ENCODE measurements at places on chromosomes 16 and 17.

- no peak for DNase-seq
Observed at GRCh38 chr16:86029131-86029741, 130.3 kb downstream of the IRF8 start.

GRCh38 chr17:10673312-10673711, 16.2 kb upstream of the MYH3 start:
- no peak for DNase-seq

GRCh38 chr16:75244225-75244809, 7.1 kb downstream of the BCAR1 start:
- peak; percentile 21 for DNase-seq

- no peak for DNase-seq
Observed at GRCh38 chr16:1923299-1924034, 5.3 kb upstream of the HS3ST6 start.

- DNase-seq: no peak
Observed at GRCh38 chr16:64343061-64343819, 778.6 kb downstream of the CDH11 start.

- no peak for DNase-seq
Observed at GRCh38 chr17:34076743-34077631, 178.1 kb upstream of the CCL2 start.

- DNase-seq: peak; percentile 52
Observed at GRCh38 chr17:19762515-19762961, 14.4 kb upstream of the ALDH3A1 start.

GRCh38 chr17:66865151-66865550, 30.2 kb downstream of the CACNG5 start:
- no peak for DNase-seq

- peak; percentile 41 for DNase-seq
Observed at GRCh38 chr17:73474370-73474988, 162.7 kb upstream of the CDC42EP4 start.

GRCh38 chr17:31416503-31416923, 25.0 kb downstream of the RAB11FIP4 start:
- DNase-seq: no peak

GRCh38 chr17:27666831-27667560, 36.0 kb downstream of the LGALS9 start:
- DNase-seq: no peak

GRCh38 chr17:3658784-3659449, 9.5 kb downstream of the TAX1BP3 start:
- DNase-seq: no peak

- DNase-seq: no peak
Observed at GRCh38 chr16:57666353-57667047, 1.6 kb upstream of the ADGRG3 start.

- no peak for DNase-seq
Observed at GRCh38 chr16:11121914-11122692, 133.9 kb downstream of the SOCS1 start.

DNA sequence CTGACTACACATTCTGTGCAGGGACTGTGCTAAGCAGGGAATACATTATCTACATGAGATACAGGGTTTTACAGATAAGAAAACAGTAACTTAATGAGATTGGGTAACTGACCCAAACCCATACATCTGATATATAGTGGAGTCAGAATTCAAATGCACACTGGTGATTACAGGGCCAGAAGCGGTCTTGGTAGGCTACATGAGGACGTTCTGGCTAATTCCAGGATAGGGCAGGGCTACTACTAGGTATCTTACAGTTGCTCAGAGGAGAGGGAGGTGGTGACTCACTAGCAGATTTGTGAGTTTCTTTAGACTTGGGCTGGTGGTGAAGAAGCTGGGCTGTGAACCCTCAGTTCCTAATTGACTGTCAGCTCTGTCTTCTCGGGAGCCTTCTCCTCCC, 21.4 kb downstream of the TRIM16 start:
- DNase-seq: no peak

- no peak for DNase-seq
Observed at GRCh38 chr17:43579566-43580140, 33.5 kb upstream of the ETV4 start.

DNA sequence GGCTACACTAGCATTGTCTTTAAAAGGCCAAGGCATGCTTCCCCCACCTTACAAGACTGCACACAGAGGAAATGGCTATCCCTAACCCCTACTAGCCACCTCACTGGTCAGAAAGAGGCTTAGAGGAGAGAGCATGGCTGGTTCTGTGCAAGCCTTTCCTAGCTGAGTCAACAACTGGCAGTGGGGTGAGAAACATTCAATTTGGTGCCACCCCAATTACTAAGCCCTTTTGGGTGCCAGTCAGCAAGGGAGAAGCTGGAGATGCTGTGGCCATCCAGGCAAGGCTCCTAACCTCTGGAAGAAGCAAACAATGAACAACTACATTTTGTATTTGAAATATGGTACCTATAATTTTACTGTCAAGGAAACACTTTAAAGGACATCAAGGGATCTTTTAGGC, 4.7 kb upstream of the KAT7 start:
- no peak for DNase-seq

- peak; percentile 92 for DNase-seq
Observed at GRCh38 chr17:35345926-35346771, 27.3 kb downstream of the SLFN11 start.

DNA sequence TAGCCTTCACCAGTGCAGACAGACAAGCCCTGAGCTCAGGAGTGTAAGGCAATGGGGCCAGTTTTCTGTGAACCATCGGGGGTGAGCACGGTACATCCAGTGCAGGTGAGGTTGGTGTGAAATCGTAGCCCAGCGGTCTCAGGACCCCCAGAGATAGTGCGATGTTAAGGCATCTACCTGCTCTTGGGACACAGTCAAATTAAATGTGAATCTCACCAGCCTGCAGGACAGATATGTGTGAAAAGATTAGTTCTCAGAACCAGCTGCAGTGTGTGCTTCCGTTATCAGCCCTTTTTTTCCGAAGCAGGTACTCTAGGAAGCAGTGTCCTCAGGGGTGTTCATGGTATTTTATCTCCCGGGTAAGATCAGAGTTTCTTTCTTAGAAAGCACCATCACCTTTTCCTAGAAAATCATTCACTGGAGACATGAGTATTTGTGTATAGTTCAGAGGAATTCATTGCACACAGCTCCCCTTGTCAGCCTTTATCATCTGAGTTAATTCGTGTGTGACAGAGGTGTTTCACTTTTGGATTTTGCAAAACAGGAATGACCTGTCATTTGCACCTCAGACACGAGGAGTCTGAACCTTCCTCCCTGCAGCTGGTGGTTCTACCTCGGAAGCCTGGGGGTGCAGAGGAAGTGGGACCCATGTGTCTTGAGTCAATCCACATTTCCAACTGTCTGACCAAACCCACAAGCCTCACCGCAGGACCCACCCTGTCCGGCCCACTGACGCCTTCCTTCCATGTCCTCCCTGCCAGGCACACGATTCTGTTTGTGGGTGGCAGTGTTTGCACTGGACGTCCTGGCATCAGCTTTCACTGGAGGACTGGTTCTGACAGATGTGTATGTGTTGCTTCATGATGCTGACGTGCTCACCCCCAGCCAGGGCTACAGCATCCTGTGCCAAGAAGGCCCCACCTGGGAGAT, 107.8 kb downstream of the CLEC16A start:
- peak; percentile 67 for DNase-seq

DNA sequence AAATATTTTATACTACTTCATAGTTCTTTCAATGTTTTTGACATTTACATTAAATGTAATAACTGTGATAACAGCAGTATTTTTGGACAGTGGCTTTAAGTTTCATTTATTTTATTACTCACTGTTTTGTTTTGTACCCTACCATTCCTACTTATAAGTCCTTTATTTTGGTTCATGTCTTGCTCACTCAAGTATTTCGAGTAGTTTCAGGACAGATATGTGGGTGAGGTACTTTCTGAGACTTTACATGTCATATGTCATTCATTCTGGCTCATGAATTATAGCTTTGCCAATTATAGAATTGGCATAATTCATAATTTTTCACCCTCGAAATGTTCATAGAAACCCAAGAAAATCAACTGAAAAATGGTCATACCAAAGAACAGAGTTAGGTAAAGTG, 44.4 kb downstream of the PIK3R5 start:
- no peak for DNase-seq

GRCh38 chr16:30808146-30808545, 21.1 kb upstream of the ZNF629 start:
- peak; percentile 50 for DNase-seq

GRCh38 chr17:57574040-57574513, 171.0 kb downstream of the CCDC182 start:
- no peak for DNase-seq

- DNase-seq: peak; percentile 95
Observed at GRCh38 chr17:82838386-82839063, 1.3 kb downstream of the ZNF750 start.
